HFF-Myc (cell line): ENCODE measurements at places on chromosomes 7 and 10.

DNA sequence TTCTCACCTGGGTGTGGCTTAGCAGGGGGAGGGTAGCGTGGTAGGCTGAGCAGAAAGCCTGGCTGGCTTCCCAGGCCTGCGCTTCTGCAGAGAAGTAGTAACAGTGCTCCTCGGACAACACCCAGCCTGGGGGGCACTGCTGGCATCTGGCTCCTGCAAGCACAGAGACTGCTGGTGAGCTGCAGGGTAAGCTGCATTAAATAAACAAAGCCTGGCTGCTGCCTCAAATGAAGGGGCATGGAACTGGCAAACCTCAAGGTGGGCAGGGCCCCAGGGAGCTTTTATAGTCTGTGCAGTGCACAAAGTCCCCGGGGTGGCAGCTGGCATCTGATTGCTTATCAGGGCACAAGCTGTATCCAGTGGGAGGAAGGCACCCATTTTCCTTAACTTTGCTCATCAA is 3.9 kb downstream of the KLRG2 start:
- no peak for DNase-seq

- no peak for DNase-seq
Observed at GRCh38 chr7:103914147-103914899, 75.1 kb downstream of the RELN start.

DNA sequence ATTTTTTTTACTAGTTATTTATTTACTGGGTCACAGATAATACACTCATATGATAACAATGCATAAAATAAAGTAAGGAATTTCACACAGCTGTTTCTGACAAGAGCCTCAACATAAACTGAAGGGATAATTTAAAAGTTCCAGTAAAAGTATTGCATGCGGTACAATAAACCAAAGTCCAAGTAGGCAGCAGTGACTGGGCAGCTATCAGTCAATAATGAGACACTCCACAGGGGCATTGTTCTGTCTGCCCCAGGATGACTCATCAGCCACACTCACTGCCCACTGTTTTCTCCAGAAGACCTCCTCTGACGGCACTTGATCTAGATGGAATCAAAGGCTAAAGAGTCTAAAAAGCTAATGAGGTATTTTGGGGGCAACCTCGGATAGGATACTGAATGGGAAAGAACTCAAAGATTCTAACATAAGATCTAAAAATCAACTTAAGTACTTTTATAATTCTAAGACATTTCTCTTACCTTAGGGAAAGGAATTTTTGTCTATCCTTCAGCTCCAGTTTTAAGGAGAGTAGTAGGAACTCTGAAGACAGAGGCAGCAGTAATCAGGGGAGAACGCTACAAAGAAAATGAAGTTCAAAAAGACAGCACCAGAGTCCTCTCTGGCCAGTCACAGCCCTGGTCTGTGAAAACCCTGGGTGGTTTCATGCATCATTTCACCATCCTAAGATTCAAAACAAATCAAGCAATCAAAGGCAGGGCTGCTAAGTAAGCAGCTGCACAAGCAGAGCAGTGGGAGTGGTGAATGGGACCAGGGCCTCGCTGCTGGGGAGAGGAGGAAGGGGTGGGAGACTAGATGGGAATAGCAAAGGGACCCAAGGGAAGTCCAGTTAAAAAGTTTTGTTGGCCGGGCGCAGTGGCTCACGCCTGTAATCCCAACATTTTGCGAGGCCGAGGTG is 175.1 kb downstream of the AVL9 start:
- no peak for DNase-seq

DNA sequence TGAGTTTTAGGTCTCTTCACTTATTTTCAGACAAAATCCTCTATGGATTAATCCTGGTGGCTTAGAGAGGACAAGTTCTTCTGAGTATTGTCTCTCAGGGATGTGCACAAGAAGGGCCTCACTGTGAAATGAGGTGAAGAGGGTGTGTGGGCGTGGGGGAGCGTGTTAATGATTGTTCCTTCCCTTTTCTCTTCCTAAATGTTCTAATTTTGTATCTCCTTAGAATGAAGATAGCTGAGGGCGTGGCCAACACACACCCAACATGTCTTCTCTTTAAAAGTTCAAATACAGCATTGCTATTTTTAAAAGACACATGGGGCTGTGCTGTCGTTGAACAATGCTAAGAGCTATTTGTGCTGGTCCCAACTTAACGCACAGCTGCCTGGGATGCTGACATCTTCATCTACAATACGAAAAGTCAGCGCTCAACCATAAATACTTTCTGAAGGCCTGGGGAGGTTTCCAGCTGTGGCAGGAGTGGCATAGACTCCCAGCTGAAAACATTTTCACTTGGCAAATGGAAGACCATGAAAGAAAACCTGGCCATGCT is 135.9 kb downstream of the JCAD start:
- DNase-seq, result no peak

- no peak for DNase-seq
Observed at GRCh38 chr7:99460651-99461050, 5.3 kb downstream of the ATP5MF start.

GRCh38 chr10:34254596-34254995 is 560.5 kb downstream of the PARD3 start:
- no peak for DNase-seq

GRCh38 chr10:124616040-124616835 is 127.9 kb downstream of the FAM53B start:
- no peak for DNase-seq

DNA sequence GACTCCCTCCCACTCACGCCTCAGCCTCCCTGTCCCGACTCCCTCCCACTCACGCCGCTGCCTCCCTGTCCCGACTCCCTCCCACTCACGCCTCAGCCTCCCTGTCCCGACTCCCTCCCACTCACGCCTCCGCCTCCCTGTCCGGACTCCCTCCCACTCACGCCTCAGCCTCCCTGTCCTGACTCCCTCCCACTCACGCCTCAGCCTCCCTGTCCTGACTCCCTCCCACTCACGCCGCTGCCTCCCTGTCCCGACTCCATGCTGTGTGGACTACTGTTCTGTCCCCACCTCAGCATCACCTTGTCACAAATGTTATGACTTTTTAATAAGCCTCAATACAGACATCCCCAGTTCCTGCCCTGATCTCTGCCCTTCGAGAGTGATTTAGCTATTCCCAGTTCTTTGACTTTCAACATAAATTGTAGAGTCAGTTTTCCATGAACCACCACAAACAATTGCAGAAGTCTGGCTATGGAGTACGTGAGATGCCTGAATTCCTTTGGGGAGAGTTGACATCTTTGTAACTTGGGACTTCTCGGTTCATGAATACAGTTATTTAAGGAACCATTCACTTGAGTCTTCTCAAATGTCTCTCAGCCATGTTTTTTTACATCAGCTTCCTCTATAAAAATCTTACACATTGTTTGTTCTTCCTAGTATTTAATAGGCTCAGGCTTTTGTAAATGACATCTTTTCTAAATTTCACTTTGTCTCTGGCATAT is 71.9 kb downstream of the FOXL3 start:
- no peak for DNase-seq

GRCh38 chr10:97222326-97222961 is 36.7 kb upstream of the SLIT1 start:
- DNase-seq, result no peak

DNA sequence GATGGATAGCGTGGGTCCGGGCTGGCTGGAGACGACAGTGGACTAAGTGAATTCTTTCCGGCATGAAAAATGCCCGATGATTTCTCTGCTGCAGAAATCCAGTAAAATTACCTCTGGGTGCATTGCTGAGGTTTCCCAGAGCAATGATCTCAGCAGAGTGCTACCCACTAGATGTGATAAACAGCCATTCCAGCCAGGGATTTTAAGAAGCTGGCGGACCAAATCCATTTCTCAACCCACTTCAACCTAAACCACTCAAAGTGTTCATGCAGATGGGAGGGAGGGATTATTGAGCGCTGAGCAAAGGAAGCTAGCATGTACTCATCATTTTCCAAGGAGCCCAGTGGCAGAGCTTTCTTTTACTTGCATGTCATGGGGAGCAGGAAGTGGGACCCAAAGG is 116.7 kb downstream of the PRKCQ start:
- DNase-seq, result no peak

- no peak for DNase-seq
Observed at GRCh38 chr10:69814251-69814650, 12.5 kb downstream of the COL13A1 start.

GRCh38 chr10:88952647-88953111 is at the start of gene ACTA2:
Gene ACTA2 (minus strand): TSS chr10:88952773. CDS start chr10:88948930, 3,843 bp downstream.
- no peak for DNase-seq

DNA sequence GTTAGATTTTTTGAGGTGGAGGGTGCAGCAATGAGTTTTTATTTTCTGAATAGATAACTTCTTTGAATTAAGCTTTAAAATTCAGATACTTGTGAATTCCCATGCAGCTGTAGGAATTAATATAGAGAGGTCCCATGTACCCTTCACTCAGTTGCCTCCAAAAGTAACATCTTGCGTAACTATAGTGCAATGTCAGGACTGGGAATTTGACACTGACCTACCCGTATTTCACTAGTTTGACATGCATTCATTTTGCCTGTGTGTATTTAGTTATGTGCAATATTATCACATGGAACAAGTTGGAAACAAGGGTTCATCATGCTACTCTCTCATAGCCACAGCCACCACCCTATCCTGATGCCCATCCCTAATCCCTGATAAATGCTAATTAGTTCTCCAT is 147.1 kb upstream of the IGFBP3 start:
- DNase-seq, result no peak

DNA sequence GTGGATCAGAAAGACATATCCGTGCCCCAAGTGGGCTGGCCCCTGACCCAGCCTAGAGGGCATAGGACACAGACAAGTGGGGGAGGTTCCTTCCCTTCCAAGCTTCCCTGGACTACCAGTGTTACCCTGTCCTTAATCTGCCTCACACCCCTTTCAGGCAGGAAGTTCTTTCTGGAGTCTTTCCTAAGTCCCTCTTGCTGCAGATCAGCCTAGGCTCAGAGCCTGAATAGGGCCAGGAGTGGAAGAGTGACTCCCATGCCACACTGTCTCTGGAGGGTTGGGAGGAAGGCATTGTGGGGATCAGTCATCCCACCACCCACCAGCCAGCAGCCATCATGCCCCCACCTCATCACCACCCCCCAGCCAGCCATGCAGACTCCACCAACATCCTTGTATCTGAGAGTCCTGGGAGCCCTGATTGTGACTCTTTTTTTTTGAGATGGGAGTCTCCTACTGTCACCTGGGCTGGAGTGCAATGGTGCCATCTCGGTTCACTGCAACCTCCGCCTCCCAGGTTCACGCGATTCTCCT is 22.6 kb downstream of the POLL start:
- DNase-seq, result no peak

DNA sequence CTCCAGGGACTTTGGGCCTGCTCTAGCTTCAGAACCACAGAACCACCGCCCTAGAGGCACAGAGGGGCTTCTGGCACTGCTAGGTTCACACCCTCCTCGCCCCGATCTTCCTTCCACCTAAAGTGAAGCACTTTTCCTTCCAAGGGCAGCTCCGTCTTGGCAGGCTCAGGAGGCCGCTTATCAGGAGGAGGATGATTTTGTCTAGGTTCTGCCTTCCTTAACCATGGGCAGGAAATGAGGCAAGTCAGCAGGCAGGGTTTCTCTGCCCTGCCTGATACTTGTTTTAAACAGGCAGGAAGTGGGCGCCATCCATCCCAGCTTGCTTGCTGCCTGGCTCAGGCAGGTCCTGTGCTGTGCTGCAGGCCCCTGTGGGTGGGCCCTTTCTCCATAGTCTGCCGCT is 8.3 kb upstream of the ATP6V0E2 start:
- no peak for DNase-seq

- DNase-seq, result no peak
Observed at GRCh38 chr7:22668971-22669401, 58.0 kb upstream of the IL6 start.

DNA sequence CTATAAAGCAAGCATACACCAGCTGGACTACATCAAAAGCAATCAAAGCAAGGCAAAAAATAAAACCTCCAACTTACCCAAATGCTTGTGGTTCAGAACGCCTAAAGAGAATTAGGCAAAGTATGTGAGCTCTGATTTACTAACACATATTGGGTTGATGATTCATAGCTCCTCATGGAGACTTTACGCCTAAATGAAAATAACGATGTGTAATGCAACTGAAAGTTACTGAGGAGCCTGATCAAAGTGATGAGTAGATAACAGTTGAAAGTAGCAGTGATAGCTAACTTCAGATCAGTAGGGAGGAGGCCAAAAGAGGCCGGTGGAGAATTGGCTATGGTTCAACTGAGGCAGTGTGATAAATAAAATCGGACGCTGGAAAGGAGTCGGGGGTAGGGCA is 85.0 kb downstream of the MPP7 start:
- DNase-seq, result peak; percentile 59

- DNase-seq, result no peak
Observed at GRCh38 chr7:130394421-130395195, 14.3 kb downstream of the CPA1 start.

GRCh38 chr10:120538091-120538490 is 81.1 kb downstream of the PLPP4 start:
- DNase-seq, result no peak

DNA sequence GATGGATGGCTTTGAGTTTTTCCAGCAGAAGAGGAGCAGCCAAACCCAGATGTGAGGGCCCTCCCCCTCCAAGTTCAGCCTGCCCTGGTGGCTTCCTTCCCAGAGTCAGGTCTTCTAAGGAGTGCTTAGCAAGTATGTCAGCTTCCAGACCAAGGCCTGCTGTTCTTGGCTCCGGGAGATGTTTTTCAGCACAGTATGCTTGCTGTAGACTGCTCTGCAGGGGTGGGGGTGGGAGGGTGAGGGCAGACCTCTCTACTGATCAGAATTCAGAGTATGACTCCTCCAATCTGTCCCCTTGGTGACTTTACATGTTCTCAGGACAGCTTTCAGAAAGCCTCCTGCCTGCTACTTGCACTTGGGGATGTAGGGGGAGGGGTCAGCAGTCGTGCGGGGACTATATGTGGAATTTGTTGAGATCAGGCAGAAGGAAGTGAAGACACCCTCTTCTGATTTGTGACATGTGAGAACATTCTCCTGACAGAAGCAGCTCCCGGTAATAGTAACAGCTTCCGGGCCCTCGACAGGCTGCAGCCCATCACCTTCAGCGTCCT is 516.4 kb upstream of the ZMIZ1 start:
- no peak for DNase-seq

DNA sequence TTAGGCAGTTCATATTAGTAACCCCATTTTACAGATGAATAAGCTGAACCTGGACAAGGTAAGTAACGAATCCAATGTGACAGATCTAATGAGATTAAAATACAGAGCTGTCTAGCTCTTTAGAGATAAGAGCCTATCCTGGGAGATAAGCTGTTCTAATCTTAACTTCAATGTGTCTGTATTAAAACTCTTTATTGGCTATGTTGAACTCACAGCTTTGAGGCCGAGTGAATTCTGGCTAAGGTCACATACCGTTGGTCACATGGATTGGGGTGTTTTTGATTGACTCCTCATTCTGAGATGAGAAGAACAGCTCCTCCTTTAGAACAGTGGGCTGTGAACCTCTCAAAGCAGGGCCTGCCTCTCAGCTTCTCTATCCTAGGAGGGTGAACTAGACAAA is 113.4 kb upstream of the EEPD1 start:
- no peak for DNase-seq

- no peak for DNase-seq
Observed at GRCh38 chr10:44172883-44173607, 211.9 kb downstream of the CXCL12 start.

GRCh38 chr7:18834577-18834976 is 282.9 kb downstream of the TWIST1 start:
- no peak for DNase-seq

GRCh38 chr10:65891073-65891981 is 1034.5 kb upstream of the LRRTM3 start:
- no peak for DNase-seq

GRCh38 chr10:3042589-3042988 is 24.8 kb upstream of the PFKP start:
- DNase-seq, result no peak
